ENCODE measurements at places on chromosomes 11 and 22.

- DNase-seq, result no peak
Measured at GRCh38 chr11:89358761-89359160, 132.4 kb downstream of the NOX4 start.

- no peak for DNase-seq
Measured at GRCh38 chr22:44363013-44363979, 50.5 kb upstream of the SHISAL1 start.

DNA sequence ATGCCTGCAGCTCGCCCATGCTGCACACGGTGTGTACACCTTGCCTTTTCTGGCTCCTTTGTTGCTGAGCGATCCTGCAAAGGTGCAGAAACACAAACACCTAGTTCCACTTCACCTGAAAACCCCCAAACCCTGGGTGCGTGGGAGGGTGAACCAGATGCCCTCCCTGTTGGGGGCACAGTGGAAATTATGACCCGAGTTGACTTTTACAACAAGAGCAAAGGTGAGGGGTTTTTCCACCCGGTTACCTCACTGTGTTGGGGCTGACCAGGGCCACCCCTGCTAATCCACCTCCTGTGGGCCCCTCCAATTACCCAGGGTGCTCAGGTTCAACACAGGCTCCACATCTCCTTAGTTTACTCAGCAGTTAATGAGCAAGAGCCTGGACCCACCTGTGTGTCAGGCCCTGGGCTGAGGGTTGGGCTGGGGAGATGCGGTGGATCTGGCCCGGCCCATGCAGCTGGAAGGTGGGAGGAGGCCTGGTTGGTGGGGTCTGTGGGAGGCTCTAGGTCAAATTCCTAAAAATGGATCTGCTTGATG is 42.1 kb downstream of the LRRC32 start:
- no peak for DNase-seq

GRCh38 chr11:23732026-23732425 is 764.8 kb upstream of the LUZP2 start:
- DNase-seq, result no peak

DNA sequence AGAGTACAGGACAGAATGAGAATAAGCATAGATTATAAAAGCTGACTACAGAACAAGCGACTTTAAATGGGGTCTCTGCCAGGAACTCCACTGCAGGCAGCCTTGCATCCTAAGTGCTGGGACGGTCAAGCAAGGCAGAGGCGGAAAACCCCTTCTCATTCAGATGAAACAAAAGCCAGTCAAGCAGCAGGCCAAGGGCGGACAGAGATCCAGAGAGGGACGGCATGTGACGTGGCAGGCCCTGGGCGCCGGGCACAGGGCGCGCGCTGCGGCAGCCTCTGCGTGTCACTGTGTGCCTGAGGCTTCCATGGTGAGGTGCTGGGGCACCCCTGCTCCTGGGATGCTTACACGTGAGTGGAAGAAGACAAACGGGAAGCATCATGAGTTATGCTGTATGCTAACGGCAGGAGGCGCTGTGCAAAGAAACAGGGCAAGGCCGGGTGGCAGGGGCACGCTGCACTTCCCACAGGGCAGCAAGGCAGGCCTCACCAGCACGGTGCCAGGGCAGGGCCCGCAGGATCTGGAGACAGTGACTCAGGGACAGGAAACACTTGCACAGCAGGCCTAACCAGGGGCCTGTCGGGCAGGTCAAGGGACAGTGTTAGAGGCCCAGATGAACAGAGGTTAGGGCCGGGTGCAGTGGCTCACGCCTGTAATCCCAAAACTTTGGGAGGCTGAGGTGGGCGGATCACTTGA is 6.2 kb downstream of the TOLLIP start:
- DNase-seq, result no peak

DNA sequence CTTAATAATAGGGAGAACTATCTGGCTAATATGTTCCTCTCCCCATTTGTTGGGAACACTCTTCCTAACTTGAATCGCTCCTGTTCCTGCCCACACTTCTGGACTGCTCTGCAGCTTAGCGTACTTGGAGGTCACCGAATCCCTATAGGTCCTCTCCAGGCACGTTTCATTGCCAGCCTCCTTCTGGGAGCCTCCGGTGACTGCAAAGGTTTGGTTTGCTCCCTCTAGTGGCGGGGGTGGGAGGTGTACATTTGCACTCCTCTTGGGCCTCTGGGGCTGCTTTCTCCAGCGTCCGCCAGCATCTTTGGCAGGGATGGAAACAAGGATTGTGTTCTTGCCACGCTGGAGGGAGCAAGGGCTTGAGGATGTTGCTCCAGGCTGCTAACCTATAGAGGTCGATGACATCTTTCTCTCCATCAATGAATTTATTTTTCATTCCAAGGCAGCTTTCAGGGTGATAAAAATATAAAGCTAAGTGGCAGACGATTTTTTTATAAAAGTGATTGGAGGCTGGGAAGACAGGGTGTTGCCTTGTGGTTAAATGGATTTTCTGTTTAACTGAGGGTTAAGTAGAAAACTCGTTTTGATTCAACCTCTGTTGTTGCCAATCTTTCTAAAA is 48.7 kb downstream of the TSPAN18 start:
- DNase-seq, result peak; percentile 28
